Immature natural killer cell (primary cell): ENCODE measurements at places on chromosomes 5 and 9.

- DNase-seq: no peak
Measured at GRCh38 chr5:20611620-20612019, 623.6 kb upstream of the CDH18 start.

DNA sequence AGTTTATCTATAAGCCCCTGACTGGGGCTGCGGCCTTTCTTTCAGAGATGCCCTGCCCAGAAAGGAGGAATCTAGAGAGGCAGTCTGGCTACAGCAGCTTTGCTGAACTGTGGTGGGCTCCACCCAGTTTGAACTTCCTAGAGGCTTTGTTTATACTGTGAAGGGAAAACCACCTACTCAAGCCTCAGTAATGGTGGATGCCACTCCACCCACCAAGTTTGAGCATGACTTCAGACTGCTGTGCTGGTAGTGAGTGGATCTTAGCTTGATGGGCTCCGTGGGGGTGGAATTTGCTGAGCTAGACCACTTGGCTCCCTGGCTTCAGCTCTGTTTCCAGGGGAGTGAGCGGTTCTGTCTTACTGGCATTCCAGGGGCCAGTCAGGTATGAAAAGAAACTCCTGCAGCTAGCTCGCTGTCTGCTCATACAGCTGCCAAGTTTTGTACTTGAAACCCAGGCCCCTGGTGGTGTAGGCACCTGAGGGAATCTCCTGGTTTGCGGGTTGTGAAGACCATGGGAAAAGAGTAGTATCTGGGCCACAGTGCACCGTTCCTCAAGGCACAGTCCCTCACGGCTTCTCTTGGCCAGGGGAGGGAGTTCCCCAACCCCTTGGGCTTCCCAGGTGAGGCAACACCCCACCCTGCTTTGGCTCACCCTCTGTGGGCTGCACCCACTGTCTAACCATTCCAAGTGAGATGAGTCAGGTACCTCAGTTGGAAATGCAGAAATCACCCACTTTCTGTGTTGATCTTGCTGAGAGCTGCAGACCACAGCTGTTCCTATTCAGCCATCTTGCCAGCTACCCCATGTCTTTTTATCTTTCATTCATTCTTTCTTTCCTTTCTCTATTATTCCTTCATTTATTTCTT lies 211.8 kb upstream of the C9orf72 start:
- DNase-seq: no peak

DNA sequence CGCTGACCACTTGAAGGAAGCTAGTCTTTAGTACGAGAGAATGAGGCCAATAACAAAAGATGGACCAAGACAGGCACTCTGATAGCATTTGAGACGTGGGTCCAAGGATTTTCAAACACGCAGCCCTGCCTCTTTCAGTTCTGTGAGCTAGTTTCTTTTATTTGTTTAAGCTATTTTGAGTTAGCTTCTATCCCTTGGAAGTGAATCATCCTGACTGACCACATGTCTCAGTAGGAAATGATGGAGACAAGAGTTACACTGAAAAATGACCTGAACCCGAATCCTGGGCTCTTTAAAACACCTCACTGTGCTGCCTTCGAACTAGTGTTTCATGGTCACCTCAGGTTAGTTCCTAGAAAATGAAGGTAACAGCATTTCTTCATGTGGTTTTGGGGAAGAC lies 9.9 kb downstream of the TEK start:
- DNase-seq: no peak

DNA sequence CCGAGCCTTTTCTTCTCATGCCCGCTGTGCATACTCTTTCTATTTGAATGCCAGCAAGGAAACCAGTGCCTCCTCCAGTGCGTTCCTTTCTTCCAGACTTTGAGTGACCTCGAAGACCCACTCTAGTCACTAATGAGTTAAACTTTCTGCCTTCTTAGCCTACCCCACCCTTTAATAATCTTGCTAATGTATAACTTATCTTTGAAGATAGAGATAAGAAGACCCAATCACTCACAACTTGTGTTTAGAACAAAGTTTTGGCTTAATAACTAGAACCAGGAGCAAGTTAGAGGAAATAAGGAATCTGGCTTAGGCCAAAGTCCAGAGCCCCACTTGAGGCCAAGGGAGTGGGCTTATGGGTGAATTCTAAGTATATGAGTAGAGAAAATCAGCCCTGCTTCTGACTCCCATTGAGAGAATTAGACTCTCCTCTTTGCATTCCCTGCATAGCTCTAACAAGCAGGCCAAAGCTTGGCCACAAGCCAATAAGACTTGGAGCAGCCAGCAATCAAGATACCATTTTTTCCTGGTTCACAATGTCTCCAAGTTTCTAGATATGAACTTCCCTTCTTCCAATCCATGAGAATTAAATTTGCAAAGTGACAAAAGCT lies 181.5 kb upstream of the PIK3R1 start:
- no peak for DNase-seq

DNA sequence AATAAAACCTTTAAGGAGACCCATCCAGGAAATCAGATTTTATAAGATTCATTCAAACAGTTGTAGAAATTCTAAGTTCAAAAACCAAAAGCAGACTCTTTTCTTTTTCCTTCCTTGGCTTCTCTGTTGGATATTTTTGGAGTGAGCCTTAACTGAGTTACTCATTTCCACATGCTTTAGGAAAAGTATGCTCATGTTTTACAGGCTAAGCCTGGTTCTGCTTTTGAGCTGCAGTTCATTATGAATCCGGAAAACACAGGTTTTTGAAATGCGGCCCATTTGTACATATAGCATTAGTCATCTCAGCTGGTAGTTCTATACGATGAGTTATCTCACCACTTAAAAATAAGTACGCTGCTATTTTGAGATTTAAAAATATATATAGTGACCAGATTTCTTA lies 156.6 kb upstream of the DMRT1 start:
- DNase-seq: no peak

GRCh38 chr9:124639637-124640036 lies 131.5 kb downstream of the NR6A1 start:
- no peak for DNase-seq

- DNase-seq: no peak
Measured at GRCh38 chr9:125810161-125810560, 63.0 kb downstream of the PBX3 start.

GRCh38 chr9:107080130-107080529 lies 202.9 kb upstream of the RAD23B start:
- no peak for DNase-seq
